ENCODE measurements at places on chromosomes 11 and 22. TPM values are rescaled to one million over a fixed set of nuclear protein-coding genes. Genes with fewer than 3 reads are reported as not detected.

DNA sequence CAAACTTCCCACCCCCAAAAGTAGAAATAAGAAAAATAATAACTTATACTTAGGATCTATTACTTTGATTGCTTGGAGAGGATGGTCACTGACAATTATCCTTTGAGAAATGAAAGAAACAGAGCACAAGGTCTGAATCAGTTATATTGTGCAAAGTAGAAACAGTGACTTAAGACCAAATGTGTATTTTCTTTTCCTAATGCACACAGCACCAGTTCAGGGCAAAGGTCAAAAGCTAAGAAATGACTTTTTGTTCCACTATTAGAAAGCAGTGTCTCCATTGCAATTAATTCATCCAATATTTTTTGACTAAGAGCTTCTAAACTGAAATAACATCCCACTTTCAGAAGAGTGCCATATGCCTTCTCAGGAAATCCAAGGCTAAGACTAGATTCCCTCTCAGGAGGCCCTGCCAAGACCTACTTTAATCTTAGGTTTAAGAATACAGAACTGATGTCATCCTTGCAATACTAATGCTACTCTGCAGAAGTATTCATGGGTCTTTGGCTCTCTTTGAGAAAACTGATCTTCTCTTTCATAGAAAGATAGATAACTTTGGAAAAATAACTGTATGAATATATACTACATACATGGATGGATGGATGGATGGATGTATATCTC is 147.0 kb downstream of the APOL5 start:
- DNase-seq, result no peak
- H3K27me3 ChIP-seq, result no peaks in the 10 kb centered on the region
- H3K36me3 ChIP-seq, result no peaks in the 10 kb centered on the region
- no peak overlapping the region for H3K4me3 ChIP-seq
- no peak overlapping the region for H3K27ac ChIP-seq

DNA sequence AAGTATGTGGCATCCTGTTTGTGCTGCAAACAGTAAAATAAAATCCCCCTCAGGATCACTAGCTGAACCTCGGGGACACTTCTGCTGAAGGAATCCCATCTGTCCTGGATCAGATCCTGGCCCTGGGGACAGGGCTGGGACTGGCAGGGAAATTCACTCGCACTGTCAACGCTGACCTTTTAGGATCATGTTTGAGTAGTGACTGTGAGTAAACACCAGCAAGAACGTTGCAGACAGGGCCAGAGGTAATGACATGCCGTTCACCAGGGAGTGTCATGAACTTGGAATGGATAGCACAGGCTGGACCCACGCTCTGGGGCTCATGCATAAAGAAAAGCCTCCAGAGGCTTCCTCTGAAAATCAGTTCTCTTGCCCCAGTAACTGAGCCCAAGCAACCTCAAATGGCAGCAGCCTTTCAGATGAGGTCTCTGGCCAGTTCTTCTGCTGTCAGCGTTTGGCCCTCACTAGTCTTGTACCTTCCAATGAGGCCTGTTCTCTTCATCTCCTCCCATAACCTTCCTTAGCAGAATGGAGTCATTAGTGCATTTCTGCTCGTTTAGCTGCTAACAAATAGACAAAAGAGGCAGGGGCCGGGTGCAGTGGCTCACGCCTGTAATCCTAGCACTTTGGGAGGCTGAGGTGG is 51.0 kb upstream of the BARX2 start:
- H3K36me3 ChIP-seq, result no peaks in the 10 kb centered on the region
- no peak for DNase-seq
- H3K27ac ChIP-seq, result no peak overlapping the region
- H3K4me3 ChIP-seq, result no peak overlapping the region

- no peaks in the 10 kb centered on the region for H3K36me3 ChIP-seq
- DNase-seq, result no peak
- no peaks in the 10 kb centered on the region for H3K27me3 ChIP-seq
- H3K27ac ChIP-seq, result no peak overlapping the region
- H3K4me1 ChIP-seq, result peaks cover 41% of the 10 kb centered on the region
- no peak overlapping the region for H3K4me3 ChIP-seq
Observed at GRCh38 chr11:12717851-12718291, 43.6 kb downstream of the TEAD1 start.

DNA sequence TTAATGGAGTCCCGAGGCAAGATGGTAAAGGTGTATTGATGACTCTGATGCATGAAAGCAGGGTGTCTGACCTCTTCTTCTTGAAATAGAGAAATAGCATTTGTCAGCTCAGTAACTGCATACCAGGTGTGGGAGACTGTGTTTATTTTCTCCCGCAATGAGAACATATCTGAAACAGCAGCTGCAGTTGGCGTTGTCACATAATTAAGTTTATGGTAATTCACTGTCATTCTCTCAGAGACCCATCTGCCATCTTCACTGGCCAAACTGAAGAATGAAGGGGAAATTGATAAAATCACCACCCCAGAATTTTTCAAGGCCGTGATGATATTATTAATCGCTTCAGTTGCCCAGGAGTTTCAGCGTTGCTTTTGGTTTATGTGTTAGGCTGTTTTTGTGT is 20.1 kb upstream of the MCHR1 start:
- no peaks in the 10 kb centered on the region for H3K36me3 ChIP-seq
- H3K27ac ChIP-seq, result no peak overlapping the region
- no peak overlapping the region for H3K4me3 ChIP-seq
- H3K4me1 ChIP-seq, result peaks cover 15% of the 10 kb centered on the region
- no peaks in the 10 kb centered on the region for H3K27me3 ChIP-seq

DNA sequence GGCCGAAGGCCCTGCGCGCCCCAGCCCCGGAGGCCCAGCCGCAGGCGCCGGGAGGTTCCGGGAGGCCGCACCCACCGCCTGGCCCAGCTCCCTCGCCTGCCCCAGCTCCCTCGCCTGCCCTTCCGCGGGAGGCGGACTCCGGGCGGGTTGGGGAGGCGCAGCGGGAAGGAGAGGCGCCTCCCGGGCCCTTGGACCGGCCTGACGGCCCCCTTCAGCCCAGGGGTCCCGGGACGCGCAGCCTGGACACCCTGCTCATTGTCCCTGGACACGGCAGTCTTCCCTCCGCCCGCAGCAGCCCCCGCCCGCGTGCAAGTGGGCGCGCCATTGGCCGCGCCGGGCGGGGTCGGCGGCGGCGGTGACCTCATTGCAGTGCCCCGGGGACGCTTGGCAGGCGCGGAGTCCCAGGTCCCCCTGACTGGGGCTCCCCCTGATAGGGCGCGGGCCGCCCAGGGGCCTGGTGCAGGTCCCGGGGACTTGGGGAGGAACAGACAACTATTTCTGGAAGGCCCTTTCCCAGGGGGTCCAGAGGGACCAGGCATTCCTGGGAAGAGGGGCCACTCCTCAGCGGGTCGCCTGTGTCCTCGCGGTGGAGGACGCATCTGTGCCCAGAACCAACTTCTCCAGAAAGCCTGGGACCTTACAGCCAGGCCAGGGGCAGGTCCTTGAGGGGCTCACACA is 501 bp downstream of the CD151 start:
- H3K4me1 ChIP-seq, result peaks cover 52% of the 10 kb centered on the region
- peak; percentile 60 for DNase-seq
- H3K4me3 ChIP-seq, result peak overlapping the region; percentile 77
- peaks cover 21% of the 10 kb centered on the region for H3K36me3 ChIP-seq

DNA sequence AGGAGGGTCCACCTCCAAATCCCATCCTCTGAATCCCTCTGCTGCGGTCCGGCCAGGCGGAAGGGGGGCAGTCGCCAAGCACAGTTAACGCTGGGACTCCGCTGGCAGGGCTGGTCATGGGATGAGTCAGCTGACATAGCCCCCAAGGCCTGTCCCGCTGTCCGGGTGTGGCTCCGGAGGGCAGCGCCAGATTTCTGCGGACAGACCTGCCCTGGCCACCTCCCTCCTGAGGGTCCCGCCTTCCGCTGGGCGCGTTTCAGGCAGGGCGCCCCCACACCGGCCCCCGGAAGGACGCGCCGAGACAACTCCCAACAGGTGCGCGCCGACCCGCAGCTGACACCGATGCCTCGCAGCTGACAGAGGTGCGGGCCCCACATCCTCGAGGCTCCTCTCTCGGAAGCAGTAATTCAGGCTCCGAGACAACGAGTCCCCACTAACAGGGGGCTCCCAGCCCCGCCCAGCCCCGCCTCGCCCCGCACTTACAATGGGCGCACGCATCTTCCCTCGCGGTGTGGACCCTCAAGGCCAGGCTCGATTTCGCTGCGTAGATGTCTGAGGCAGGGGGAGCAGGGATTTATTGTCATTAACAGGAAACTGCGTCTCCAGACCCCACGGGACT is 607 bp downstream of the PLAAT3 start:
- no peaks in the 10 kb centered on the region for H3K36me3 ChIP-seq
- peak; percentile 73 for DNase-seq
- H3K4me3 ChIP-seq, result peak overlapping the region; percentile 89
- peaks cover 34% of the 10 kb centered on the region for H3K4me1 ChIP-seq
- H3K27ac ChIP-seq, result peak overlapping the region; percentile 87

Gene SLC22A9
- not detected for total RNA-seq

Gene TSSK2
- 0.94 TPM for total RNA-seq

Gene SLC5A12
- total RNA-seq, result not detected

Gene GLYATL2
- total RNA-seq, result 2.4 TPM

Gene RGL4
- total RNA-seq, result 1.3 TPM
